ENCODE measurements at places on chromosomes 6 and 20. TPM values are rescaled to one million over a fixed set of nuclear protein-coding genes. Genes with fewer than 3 reads are reported as not detected.

DNA sequence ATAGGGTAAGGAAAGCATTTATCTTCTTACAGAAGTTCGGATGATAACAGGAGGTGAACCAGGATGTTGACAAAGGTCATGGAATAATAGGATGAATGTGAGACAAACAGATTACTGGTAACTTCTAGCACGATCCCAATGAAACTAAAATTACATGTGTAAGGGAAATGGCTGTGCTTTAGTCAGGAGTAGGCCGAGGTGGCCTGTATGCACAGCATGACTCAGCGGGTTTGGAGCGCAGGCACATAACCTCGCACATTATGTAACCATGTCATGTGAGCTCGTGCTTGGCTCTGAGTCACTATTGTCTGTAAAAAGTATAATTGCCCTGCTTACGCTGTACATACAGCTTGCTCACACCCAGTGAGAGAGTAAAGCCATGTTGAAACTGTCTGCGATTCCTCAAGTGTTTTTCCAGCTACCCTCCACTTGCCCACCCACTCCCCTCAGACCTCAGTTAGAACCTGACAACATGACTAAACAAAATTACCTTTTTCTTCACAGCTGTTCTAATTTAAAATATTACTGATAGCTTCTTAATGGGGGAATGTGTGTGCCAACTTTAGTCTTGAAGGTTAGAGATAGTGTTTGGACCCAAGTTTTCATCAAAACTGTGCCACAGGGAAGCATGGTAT lies 8.2 kb downstream of the CYB5R4 start:
- peak; percentile 86 for DNase-seq

GRCh38 chr20:44079291-44079690 lies 107.7 kb downstream of the JPH2 start:
- no peak for DNase-seq

Gene CDSN
- total RNA-seq: not detected

Gene TUBB2B
- 5.1 TPM for total RNA-seq

Gene ADGRF5
- total RNA-seq: not detected

Gene IPCEF1
- 0.54 TPM for total RNA-seq
